ENCODE measurements at places on chromosomes 7 and 10.

GRCh38 chr10:28935061-28935460 lies 257.7 kb downstream of the BAMBI start:
- DNase-seq = no peak

DNA sequence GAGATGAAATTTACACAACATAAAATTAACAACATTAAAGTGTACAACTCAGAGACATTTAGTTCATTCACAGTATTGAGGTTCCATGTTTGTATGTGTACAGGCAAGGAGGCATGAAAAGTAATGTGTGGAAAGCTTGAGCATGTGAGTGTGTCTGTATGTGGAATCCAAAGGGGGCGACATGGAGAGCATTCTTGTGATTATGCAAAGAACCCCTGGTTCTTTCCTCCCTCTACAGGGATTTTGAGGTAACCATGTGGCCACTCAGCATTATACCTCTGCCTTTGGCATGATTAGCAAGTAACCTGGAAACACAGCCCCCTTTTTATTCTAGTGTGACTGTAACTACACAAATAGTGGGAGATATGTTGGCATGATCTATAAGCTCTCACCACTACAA lies 21.0 kb downstream of the OR2F1 start:
- no peak for DNase-seq

- no peak for DNase-seq
These were observed 395.2 kb downstream of the TFEC start for GRCh38 chr7:115635376-115635775.

DNA sequence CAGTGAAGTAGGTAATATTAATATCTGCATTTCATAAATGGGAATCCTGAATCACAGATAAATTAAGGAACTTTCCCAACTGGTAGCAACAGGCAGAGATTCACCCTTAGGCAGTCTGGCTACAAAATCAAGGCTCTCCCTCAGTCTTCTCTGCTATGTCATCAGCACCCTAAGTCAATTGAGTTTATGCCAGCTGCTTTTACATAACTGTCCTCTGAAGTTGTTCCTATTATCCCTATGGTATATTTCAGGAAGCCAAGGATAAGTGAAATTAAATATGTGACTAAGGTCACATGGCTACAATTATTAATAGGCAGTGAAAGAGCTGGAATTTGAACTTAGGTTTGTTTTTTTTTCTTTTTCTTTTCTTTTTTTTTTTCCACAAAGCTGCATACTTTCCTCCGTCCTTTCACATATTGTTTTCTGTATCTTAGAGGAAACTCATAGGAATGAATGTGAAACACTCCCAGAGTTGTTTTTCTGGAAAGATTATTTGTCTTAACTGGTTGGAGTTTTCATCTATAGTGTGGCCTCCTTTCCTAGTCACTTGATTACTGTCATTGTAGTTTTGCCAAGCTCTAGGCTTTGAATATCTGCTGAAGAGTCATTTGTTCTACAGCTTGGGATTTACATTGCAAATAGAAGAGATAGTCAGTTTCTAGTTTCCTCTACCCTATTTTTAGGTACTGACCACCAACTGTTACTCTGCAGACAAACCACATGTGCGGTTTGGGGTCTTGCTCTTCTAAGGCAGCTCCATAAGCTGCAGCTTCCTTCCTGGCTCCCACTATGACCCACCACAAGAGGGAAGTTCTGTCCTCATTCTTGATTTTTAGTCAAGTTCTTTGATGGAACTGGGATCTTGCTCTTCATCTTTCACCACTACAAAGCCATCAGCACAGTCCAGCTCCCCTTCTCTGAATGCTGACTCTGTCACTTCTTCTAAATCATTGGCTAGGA lies 338.0 kb upstream of the KIAA1217 start:
- no peak for DNase-seq

GRCh38 chr10:88555190-88555908 lies 27.8 kb downstream of the RNLS start:
- DNase-seq = no peak

GRCh38 chr7:38451840-38452239 lies 178.4 kb upstream of the TARP start:
- no peak for DNase-seq

DNA sequence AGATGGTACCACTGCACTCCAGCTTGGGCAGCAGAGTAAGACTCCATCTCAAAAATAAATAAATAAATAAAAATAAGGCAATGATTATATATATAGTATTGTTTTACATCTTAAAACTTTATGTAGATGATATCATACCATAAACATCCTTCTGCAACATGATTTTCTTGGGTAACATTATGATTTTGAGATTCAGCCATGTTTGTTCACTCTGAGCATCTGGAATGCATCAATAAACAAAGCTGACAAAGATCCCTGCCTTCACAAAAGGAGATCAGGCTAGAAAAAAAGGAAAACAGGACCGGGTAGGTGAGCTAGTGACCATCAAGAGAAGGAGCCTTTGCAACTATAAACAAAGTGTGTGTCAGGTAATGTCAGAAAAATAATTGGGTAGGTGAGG lies 31.9 kb upstream of the KAT6B start:
- DNase-seq = no peak

DNA sequence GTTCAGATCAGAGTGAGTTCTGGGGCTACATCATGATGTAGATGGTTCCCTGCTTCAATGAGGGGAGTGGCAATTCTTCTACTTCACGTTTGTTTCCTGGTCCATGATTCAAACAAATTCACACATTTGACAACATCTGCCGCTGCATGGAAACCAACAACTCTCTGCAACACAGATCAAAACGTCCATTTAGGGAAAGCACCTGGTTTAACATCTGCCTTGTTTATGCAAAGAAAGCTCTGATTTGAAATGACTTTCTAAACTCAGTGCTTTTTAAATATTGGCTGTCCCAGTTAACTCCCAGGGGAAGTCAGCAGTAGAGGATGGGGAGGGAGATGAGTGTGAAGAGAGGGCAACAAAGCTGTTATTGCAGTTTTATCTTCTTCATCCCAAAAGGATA lies 93.8 kb downstream of the GAD2 start:
- DNase-seq = no peak

DNA sequence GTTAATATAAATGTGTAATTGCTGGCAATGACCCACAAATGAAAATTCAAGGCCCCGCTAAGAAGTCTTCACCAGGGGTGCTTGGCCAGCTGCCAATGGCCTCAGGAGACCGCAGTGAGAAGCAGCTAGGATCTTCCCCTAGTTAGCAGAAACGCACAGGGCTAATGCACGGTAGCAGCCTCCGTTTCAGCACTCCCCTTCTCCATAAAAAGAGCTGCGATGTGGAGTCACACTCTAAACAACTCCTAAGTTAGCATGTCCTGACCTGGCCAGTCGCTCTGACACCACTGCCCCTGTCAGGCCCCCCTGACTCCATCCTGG lies 139.0 kb downstream of the SEPTIN14 start:
- DNase-seq = no peak

- no peak for DNase-seq
These were observed 280.9 kb downstream of the MALRD1 start for GRCh38 chr10:19329475-19329874.

GRCh38 chr7:29567174-29567573 lies 3.5 kb downstream of the PRR15 start:
- no peak for DNase-seq

GRCh38 chr7:23474829-23475575 lies 4.7 kb upstream of the IGF2BP3 start:
- DNase-seq = no peak

DNA sequence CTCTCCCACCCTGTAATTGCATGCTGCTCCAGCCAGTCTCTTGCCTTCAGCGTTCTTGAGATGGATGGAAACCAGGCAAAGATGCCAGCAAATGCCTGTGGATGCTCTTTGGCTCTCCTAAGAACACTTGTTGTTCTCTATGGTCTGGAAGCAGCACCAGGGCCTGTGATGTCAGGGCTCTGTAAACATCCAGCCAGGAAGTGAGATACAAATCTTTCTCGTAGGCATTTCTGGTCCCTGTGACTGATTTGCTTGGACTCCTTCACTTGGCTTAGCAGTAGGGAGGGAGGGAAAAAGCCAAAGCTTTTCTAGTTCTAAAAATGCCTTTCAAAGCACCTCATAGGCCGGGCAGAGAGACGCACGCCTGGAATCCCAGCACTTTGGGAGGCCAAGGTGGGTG lies 201.3 kb downstream of the REEP3 start:
- no peak for DNase-seq

DNA sequence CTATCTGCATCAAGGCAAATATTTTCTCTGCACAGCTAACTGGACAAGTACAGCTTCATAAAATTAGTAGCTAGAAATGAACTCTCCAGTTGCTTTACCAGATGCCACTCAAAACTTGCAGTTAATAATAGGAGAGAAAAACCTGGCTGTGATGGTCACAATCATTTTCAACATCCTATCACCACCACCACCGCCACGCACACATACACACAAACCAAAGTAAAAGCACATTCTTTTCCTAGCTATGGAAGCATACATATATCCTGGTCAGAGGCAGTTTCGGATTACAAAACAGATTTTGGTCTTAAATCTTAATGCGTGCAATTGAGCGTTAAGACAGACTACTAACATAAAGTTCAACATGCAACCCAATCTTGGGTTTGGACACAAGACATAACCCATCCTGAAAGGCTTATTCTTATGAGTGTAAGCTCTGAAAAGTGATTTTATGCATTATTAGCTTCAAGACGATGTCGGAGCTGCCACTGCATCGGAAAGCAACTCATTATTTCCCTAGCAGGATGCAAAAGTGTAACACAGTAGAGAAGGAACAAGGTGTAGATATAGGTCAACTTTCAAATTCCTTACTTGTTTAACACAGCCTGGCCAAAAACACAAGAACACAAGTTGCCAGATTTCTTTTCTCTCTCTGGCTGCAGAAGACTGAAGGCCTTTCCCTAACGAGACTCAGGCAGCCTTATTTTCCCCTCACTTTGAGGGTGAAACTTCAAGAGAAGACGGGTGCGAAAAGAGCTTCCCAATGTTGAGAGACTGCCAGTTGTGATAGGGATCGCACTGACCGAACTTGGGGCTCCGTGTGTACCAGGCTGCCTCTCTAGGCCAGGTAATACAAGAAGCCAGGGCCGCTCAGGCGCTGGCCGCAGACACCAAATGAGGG lies 1.2 kb downstream of the CACUL1 start:
- DNase-seq = no peak

- DNase-seq = no peak
These were observed 117.5 kb downstream of the TRIL start for GRCh38 chr7:28840592-28840995.

- DNase-seq = no peak
These were observed 98.8 kb upstream of the COL1A2 start for GRCh38 chr7:94295850-94296249.

GRCh38 chr10:28400681-28401080 lies 97.8 kb upstream of the MPP7 start:
- DNase-seq = no peak

DNA sequence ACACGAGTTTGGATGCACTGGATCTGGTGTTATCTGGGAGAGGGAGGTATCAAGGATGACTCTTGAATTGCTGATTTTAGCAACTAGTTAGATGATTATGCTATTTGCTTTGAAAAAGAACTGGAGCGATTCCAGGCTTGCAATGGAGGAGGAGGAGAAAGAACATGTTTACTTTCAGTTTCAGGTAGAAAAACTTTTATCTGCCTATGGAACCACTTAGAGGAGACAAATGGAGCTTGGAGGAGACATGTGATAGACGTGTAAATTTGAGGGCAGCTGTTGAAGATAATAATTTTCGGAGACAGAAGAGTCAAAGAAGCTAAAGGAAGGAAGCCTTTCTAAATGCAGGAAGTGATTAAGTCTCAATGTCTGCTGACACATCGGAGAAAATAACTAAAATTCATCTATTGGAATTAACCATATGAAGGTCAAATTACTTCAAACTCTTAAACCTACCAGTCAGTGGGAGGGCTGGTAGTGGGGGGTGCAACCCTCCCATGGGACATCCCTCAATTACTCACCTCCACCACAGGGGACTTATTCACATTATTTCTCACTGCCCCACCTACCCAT lies 56.4 kb upstream of the GNAI1 start:
- no peak for DNase-seq

DNA sequence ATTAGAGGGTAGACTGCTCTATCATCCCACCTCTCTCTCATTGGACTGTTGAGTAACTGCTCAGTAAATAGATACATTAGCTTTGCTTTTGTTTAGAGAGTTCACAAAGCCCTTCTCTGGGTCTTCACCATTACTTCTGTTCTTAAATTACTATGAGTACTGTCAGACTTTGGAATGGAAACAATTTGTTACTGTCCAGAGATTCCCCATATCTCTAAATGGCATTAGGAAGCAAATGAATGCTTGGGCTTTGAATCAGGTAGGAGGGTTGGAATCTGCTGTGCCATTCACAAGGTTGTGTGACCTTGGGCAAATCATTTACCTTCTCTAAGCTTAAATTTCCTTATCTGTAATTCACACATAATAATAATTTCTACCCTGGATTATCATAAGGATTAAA lies 541.0 kb upstream of the FZD8 start:
- no peak for DNase-seq

- DNase-seq = no peak
These were observed 216.5 kb upstream of the MKLN1 start for GRCh38 chr7:131111081-131111576.

- DNase-seq = no peak
These were observed 20.9 kb downstream of the UROS start for GRCh38 chr10:125802131-125802530.

- DNase-seq = no peak
These were observed 13.2 kb upstream of the AQP1 start for GRCh38 chr7:30898411-30898810.

DNA sequence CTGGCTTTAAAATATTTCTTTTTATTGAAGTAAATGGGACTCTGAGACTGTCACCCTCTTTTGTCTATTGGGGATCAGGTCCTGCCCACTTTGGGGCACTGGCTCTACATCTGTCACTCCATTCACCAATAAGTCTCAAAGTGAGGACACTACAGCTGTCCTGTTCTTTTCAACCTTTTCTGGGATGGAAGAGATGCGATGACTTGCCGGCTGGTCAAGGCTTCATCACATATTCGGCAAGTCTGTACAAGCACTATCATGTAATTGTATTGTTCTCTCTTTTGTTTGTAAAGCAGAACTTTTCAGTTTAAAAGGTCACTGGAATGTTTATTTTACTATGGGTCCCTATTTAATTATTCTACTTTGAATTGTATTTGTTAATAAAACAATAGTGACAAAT lies 17.7 kb upstream of the SP8 start:
- DNase-seq = no peak

DNA sequence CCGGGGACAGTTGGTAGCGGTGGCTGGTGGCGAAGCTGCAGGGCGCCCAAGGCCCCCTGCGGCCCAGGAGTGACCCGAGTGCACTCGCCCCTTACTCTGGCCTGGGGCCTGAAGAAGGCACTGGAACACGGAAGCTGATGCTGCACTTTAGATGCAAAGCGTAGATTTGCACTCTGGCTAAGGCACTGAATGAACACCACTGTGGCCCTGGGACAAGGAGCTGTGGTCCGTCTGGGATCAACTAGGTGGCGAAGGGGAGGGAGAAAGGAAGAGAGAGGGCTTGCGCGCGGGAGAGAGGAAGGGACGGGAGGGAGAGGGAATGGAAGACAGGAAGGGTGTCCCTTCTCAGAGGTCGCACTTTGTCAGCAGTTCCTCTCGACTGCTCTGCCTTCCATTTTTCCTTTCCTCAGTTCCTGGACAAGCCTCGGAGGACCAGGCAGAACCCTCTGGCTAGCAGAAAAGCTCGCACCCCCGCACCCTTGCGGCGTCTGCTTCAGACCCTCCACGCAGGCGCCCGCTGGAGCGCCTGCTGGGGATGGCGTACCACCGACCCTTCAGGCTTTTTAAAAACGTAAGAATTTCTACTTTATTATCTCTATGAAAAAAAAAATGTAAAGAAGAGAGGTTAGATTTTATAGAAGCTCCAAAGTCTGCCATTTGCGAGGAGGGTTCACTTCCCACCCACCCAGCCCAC lies 1.2 kb downstream of the FERD3L start:
- no peak for DNase-seq
